ENCODE measurements at places on chromosomes 2 and 18.

DNA sequence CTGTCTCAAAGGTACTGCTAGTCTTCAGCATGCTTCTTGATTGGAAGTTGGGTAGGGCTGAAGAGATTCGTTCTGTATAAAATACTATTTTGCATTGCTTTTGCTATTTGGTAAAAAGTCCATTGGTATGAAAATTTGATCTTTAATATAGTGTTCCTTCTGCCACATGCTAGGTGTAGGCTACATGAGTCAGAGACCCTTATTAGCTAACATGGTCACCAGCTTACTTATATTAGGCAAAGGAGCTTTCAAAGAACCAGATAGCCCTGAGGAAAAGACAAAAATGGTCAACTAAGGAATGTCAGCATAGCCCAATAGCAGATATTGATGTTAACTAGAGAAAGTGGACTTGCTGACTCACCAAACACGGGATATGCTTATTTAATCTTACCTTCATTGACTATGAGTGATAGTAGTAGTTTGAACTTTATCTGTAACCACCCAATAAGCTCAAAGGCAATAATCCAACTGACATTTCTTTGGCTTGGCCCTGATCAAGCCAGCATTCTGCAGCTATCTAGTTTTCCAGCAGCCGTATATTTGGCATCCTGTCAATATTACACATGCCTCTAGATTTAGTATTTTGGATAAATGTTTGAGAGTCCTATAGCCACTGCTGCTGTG is 110.0 kb downstream of the TPGS2 start:
- DNase-seq: peak; percentile 98

DNA sequence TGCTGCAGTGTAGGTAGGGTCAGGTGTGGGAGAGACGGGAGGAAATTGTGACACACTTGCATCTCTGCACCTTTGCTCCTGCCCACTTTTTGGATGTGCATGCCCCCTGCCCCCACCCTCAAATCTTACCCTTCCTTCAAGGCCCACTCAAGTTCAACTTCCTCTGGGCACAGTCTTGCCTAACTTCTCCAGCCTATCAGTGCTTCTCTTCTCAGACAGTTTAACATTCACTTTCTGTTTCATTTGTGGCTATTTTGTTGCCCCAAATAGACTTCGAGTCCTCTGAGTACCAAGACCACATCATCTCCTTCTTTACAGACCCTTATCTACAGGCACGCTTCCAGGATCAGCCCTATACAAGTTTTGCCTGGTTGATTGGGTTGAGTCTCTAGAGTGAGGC is 2.7 kb downstream of the ST8SIA5 start:
- no peak for DNase-seq

GRCh38 chr18:21820033-21820810 is 79.6 kb downstream of the MIB1 start:
- peak; percentile 44 for DNase-seq

DNA sequence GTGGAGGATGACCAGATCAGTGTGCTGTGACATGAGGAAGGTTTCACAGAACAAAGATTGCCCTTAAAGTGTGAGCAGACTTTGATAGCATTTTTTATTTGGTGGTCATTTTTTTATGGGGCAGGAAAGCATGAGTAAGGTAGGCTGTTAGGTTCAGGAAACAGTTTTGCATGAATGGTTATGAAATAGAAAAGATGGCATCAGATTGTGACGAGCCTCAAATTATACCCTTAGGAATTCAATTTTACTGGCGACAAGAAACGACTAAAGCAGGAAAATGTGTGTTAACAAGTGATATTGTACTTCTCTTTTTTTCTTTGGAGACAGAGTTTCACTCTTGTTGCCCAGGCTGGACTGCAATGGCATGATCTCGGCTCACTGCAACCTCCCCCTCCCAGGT is 44.7 kb downstream of the PIK3C3 start:
- no peak for DNase-seq

DNA sequence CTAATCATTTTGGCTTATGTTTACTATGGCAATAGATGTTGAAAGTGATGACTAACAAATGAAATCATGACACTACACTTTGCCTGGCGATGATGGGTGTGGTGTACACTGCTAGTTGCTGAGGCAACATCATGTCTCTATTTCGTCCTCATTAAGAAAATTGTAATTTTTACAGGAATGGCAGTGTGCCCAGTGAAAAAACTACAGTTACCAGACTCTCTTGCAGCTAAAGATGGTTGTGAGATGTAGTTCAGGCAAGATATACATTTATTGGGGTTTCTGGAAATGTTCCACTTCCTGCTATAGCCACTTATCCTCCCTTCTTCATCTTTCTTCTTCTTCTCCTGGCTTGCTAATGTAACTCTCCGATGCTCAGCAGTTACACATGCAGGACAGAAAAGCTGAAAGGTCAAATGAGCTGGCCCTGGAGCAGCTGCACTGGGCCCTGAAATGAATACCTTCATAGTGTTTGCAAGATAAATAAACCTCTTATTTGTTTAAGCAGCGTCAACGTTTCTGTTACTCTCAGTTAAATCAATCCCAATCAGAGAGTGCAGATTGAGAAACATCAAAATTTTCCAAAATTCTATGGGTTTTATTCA is 46.0 kb downstream of the SOCS6 start:
- DNase-seq: no peak

DNA sequence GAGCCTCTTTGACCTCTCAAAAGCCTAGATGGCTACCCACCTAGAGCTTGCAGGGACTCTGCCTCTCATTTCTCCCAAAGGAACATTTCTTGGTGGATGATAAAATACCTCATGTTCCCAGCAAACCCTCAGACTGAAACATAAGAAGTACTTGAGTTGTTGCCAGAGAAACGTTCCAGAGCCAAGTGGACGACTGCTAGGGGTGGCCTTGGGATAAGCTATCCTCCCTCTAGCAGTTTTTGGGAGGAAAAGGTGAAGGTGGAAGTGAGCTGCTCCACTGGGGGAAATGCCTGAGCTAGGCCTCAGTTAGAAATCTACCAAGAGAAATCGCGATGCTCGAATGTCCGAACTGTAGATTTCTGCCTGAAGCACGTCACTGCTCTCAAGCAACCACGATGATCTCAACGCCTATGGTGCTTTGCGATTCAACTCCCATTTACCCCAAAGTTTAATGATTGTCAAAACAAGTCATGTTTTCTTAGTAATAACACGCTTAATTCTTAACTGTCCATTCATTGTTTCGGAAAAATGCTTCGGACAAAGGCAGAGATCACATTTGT is 91.5 kb downstream of the CCBE1 start:
- DNase-seq: no peak

- DNase-seq: no peak
Observed at GRCh38 chr2:239098288-239098970, 250.5 kb downstream of the TWIST2 start.

DNA sequence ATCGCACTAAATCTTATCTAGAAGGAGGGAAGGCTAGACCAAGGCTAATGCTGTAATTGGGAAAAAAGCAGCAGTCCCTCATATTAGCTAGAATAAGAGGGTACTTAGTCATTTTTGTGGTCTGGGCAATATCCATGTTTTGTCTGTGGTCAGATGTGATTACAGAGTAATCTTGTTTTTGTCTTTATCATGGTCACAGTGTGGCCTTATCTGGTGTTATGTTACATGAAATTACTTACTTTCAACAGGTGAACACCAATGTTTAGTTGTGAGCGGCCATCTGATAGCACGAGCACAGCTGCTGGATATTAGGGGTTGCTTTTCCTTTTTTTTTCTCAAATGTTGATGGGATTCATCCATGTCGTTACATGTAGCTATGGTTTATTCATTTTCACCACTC is 23.7 kb upstream of the PLEKHM3 start:
- peak; percentile 37 for DNase-seq

DNA sequence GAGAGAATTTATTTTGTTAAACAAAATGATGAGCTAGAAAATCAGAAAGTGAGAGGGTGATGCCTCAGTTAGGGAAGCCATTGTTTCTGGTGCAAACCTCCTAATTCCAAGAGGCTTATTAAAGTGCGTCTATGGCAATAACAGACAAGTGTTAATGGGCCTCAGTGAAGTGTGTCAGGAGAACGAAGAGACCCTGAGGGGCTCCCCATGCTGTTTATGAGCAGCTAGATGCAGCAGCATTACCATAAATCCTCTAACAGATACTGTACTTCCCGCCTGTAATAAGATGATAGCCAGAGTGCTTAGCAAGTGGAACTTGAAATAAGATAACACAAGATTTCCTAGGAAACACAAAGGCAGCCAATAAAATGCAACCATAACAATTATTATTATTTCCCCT is 157.4 kb downstream of the MYT1L start:
- no peak for DNase-seq

DNA sequence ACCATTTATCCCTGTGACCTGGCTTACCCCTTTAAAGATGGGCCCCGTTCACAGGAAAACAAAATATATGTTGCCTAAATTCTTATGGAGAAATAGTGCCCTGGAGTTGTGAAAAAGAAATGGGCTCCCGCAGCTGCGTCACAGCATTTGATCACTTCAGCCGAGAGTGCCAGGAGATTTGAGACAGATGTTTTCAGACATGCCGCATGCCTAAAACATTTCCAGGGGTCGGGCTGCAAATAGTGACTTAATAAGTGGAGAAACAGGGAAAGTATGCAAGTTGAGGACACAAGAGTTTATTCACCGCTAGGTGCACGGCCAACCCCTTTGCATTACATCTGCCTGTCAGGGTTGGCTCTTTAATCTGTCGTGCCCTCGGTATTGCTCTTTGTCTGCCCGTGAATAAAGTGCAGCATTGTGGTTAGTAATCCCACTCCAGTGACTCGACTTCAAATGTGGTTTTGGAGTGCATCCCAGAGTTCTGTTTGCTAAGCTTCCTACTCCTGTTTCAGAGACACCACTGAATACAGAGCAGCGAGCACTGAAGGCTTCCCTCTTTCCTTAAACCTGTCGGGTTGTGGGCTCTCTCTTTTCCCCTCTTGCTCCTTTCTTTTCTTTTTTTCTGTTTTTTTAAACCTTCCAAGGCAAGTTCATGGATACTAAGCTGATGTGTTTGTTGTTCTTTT is 187.5 kb downstream of the LTBP1 start:
- no peak for DNase-seq

GRCh38 chr2:137238065-137238464 is 472.7 kb downstream of the THSD7B start:
- no peak for DNase-seq

- DNase-seq: peak; percentile 58
Observed at GRCh38 chr2:230134496-230135129, 65.9 kb upstream of the SLC16A14 start.

- DNase-seq: no peak
Observed at GRCh38 chr2:146917431-146918042, 927.3 kb upstream of the ACVR2A start.

- no peak for DNase-seq
Observed at GRCh38 chr2:239268549-239268948, 132.3 kb downstream of the HDAC4 start.

DNA sequence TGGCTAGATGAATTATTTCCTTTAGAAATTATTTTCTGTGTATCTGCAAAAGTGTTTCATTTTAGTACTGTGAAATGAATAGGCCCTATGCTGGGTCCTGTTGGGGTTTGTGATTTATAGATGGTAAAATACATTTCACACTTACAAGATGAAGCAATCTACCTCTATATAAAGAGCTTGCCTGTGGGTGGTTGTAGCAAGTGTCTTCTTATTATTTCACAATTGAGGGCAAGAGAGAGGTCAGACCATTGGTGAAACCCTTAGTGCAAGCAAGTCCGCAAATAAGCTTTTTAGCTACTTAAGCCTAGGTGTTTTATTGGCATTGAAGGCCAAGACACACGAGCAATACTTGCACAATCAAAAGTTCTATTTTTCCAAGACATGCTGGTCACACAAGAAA is 153.1 kb downstream of the FMNL2 start:
- DNase-seq: no peak

DNA sequence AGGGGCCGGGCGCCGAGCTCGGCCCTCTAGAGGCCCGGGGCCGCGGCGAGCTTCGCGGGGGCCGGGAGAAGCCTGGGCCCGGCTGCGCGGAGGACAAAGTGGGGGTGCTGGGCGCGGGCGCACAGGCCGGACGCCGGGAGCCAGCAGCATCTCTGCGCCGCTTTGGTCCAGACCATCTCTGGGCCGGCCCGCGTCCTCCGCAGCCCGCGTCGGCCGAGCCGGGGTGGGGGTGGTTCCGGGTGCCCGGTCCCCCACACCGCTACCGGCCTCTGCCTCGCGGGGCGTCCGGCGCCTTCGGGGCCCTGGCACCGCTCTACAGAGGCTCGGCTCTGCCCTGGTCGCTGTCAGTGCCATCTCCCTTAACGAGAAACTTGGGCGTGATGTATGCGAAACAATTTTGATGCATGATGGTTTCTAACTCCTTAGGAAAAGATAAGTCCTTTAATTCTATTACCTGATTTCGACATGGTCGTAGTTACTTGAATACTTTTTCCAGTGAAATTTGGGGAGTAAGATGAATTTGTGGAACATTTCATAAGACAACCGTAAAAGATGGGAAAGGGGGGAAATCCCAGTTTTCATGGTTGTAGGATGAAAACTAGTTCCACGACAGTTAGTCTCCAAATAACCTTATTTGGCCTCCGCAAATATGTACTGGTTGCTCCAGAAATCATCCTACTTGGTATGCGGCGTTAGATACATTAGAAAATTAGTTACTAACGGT is 562 bp downstream of the TWSG1 start:
- peak; percentile 62 for DNase-seq

DNA sequence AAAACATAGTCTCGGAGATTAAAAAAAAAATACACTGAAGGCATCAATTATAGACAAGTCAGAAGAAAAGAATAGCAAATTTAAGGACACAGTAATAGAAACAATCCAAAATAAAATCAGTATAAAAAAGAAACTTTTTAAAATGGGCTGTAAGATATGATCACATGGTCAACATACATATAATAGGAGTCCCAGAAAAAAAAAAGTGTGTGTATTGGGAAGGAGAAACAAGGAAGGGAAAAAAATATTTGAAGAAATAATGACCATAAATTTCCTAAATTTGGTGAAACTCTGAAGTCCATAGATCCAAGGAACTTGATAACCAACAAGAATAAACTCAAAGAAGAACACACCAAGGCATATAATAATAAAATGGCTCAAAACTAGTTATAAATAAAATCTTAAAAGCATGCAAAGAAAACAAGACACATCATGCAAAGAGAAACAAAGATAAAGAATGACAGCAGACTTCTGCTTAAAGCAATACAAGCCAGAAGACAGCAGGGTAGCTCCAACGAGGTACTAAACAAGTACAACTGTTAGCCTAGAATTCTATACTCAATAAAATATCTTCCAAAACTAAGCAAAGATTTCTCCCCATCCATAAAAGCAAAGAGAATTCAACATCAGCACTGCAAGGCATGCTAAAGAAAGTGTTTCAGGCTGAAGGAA is 115.1 kb downstream of the NBAS start:
- no peak for DNase-seq

DNA sequence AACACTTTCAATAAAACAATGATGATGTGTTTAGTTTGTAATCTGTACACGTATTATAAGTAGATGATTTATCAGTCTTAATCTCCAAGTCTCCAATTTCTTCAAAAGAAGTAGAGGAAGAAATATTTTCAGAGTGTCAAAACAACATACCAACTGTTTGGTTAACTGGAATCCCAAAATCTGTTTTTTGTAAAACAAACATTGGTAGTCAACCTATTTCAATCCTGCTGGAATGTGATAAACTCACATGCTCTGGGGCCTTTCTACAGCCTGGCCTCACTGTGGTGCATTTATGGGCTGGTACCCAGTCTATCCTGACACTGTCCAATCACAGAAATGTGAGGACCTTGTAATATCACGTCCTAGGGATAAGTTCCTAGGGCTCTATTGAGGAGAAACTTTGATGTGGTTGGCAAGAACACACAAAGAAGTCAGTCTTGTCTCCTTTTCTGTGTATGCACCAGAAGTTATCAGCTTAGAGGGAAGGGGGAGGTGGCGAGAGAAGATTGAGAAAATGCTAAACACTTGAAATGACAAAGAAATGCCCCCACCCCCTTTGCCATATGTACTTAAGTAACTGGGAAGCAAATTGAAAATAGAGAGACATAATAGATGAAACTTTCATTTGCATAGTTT is 47.2 kb downstream of the PRKRA start:
- no peak for DNase-seq
